ENCODE measurements at places on chromosomes 16 and 17.

- DNase-seq, result no peak
Measured at GRCh38 chr16:7748522-7748921, 415.9 kb downstream of the RBFOX1 start.

DNA sequence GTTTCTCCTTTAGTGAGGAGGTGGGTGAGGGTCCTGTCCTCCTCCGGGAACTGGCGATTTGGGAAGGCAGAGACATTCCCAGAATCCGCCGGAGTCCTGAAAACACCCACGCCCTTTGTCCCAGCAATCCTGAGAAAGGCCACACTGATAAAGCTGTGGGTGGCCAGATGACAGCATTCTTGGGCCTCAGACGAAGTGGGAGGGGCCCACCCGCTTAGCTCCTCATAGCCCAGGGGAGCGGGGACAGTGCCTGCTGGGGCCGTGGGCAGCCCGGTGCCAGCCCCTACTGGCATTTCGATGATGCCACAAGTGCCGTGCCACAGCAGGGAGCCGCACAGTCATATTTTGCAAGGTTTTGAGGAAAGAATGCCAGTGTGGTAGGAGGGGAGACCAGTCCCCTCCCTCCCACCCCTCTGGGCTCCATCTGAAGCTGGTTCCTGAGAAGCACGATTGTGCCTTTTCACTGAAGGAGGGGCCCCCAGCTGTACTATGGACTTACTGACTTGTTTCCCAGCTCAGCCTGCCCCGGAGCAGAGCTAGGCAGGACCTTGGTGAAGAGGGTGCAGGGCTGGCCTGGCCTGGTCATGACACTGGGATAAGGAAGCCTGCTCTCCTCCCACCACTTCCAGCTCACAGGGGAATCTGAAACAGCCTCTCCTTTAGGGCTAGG lies 20.9 kb upstream of the MPRIP start:
- DNase-seq, result no peak

DNA sequence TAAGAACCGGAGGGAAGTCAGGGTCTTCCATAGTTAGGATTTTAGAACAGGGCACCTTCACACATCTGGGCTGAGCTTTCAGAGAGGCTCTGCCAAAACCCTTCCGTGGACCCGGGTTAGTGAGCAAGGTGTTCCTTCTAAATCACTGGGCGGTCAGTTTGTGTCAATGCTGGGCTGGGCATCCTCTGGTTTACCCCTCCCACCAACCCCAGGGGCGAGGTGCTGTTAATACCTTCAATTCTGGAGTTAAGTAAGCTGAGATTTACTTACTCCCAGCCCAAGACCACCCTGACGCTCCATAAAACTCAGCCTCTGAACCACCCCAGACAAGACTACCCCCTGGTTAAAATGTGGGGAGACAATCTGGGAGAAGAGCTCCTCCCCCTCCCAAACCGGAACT lies 1.0 kb downstream of the TMEM92 start:
- no peak for DNase-seq

GRCh38 chr16:64900517-64900916 lies 221.3 kb downstream of the CDH11 start:
- no peak for DNase-seq

- no peak for DNase-seq
Measured at GRCh38 chr17:76252040-76252954, 12.0 kb upstream of the RNF157 start.

- DNase-seq, result no peak
Measured at GRCh38 chr17:77632619-77633018, 325.9 kb upstream of the TNRC6C start.

DNA sequence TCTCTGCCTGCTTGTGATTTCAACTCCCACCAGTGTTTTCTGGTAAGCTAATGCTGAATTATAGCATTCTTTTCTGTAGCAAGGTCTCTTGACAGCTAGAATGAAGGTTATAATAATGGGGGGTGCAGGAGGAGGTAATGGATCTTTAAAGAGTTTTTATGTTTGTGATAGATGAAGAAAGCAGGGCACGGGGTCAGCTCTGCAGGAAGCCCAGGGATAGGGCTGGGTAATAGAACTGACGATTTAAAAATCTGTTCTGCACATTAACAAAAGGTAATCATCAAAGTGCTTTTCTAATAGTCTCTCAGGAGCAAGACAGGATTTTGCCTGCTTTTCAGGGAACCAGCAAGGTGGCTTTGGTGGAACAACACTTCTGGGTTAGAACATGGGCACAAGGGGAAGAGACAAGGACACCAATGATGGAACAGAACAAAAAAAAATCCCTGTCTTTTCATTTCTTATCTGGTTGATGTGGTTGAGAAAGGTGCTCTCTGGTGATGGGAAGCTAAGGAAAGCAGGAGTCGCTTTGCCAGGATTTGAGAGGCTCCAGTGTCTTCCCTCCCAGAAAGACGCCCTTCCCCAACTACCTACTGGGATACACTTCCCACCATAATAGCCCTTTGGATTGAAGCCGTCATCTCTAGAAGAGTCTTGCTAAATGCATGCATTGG lies 263.1 kb downstream of the PHKB start:
- no peak for DNase-seq

- DNase-seq, result no peak
Measured at GRCh38 chr17:80125656-80126448, 21.1 kb downstream of the EIF4A3 start.

- DNase-seq, result no peak
Measured at GRCh38 chr16:3596101-3596861, 15.1 kb downstream of the SLX4 start.

- DNase-seq, result no peak
Measured at GRCh38 chr16:82083710-82084353, 48.8 kb downstream of the HSD17B2 start.

DNA sequence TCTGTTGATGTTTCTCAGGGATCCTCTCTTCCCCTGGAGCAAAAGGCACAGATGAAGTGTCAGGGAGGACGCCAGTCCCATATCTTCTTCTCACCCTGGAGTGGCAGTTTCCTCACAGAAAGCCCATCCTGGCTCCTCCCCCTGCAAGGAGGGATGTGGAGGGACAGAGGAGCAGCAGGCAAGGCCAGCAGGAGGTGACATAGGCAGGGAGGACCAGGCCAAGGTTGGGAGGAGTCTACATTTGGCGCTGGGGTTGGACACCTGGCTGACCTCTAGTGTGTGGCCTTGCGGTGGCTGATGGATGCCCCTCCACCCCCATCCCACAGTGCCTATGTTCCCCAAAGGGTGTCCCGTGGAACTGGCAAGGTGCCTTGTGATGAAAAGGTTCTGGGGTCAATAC lies 125.4 kb downstream of the SEC14L1 start:
- no peak for DNase-seq

Data from activated CD8-positive, alpha-beta memory T cell treated with anti-CD3 and anti-CD28 coated beads for 4 hours (primary cell).